ENCODE measurements at places on chromosomes 5 and 9.

DNA sequence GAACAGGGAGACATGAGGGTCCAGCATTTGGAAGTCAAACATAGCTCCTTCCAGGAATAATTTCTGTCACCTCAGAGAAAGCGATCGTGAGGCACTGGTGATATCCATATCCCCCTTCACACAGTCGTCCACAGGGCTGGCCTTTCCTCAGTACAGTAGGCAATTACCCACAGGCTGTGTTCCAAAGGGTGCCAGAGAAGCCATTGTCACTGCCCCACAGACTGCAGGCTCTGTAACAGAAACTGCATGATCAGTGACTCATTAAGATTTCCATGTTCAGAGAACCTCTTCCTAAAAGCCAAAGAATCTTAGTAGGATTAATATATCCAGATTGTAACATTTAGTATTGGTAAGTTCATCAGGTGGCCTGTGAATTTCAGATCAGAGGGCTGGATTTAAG lies 127.6 kb downstream of the RPS23 start:
- DNase-seq: no peak

DNA sequence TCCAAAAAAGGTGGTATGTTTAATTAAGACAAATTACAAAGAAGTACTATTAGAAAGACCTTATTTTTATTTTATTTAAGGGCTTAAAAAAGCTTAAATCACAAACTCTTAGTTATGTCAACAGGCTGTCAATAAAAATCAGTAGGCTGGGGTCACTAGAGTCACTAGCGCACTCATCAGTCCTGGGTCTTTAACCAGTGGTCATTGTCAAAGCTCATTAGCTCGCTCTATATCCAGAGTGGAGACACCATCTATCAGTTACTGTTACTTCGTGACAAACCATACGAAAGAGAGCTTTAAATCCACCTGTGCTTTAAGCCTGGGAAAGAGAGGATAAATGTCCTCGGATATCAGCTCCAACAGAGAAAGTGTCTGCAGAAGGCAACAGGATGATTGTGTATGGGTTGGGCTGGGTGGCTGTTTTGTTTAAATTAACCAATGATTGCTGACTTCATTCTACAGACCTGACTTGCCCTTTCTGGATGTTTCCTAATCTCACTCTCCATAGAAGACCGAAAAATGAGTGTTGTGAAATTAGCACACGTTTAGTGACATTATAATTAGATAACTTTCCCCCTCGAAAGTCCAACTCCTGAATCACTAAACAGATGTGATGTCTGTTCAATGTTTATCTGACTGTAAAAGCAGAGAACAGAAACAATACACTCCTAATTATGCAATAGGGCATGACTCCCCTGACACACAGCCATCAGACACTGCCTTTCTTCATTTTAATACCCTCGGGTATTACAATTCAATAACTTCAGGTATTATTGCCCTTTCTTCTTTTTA lies 123.6 kb upstream of the TNPO1 start:
- no peak for DNase-seq

- no peak for DNase-seq
Measured at GRCh38 chr9:130805510-130806326, 29.3 kb upstream of the ABL1 start.

GRCh38 chr9:136170006-136170901 lies 34.7 kb downstream of the LHX3 start:
- no peak for DNase-seq

- no peak for DNase-seq
Measured at GRCh38 chr5:126003309-126003708, 419.9 kb upstream of the GRAMD2B start.

DNA sequence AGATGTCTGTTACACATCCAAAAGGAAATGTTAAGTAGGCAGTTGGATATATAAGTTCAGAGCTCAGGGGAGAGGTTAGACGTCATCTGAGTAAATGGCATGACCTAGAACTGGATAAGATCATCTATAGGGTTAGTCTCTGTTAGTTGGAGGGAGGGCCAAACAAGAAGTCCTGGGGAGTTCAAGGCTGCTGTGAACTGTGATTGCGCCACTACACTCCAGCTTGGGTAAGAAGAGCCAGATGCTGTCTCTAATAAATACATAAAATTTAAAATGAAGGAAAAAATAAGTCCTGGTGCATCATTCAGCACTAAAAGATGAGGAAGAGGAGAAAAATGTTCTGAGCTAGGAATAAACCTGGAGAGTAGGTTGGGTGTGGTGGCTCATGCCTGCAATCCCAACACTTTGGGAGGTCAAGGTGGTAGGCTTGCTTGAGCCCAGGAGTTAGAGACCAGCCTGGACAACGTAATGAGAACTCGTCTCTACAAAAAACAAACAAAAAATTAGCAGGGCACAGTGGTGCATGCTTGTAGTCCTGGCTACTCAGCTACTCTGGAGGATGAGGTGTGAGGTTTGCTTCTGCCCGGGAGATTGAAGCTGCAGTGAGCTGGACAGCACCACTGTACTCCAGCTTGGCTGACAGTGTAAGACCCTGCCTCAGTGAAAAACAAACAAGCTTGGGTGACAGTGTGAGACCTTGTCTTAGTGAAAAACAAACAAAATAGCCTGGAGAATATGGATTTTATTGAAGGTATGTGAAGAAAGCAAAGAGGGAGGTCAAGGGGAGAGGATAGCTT lies 123.6 kb downstream of the ACTBL2 start:
- no peak for DNase-seq

GRCh38 chr5:77864997-77865396 lies 88.9 kb upstream of the TBCA start:
- no peak for DNase-seq

- no peak for DNase-seq
Measured at GRCh38 chr5:158832096-158832685, 267.5 kb downstream of the EBF1 start.

DNA sequence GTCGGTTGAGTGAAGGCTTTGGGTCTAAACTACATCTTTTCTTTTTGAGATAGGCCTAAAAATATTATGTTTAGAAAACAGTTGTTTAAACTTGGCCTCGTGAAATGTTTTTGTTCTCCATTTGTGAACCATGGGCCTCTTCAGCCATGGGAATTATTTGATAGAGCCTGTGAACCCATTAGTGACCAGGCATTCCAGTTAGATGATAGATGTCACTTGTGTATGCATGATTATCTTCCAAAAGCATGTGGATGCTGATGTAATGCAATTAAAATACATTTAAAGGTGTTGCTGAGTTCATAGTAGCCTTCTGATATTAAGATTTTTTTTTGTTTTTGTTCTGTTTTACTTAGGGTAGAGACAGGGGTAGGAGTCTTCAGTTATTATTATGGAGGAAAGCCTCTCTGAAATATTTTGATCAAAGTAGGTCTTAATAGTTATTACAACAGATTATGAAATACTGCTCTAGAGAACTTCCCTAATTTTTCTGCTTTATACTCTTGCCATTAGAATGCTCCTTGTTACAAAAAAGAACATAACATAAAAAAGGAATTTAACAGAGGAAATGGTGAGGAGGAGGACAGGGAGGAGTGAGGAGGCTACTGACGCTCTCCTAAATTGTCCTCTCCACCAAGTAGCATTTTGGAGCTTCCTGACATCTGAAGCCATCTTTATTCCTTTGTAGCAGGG lies 32.9 kb downstream of the CPEB4 start:
- DNase-seq: no peak

GRCh38 chr5:138037907-138038633 lies 5.2 kb upstream of the FAM13B start:
- DNase-seq: no peak

GRCh38 chr5:88677376-88677895 lies 205.5 kb downstream of the MEF2C start:
- no peak for DNase-seq

GRCh38 chr9:129834489-129835127 lies 467 bp downstream of the C9orf78 start:
- no peak for DNase-seq

DNA sequence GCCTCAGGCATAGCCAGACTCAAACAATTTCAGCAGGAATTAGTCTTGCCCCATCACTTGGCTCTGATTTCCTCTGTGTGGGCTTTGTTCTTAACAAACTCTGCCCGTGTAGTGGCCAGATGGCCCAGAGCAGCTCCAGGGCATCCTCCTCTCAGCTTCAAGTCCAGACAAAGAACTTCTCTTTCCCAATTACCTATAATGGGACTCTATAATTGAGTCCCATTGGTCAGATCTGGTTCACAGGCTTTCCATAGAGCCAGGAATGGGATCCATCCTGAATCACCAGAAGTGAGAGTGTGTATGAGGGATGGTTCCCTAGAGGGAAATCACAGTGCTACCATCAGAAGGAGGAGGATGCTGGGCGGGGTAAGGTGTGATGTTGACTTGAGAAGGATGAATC lies 515.8 kb downstream of the KIF4B start:
- no peak for DNase-seq

Measured in NCI-H2029 treated with DMSO at 0.1 percent for 48 hours (cell line).